Activated effector memory CD4-positive, alpha-beta T cell treated with anti-CD3 and anti-CD28 coated beads, Interleukin-2, amount 50 U/mL, for 16 hours (primary cell): ENCODE measurements at places on chromosomes 7 and 10.

DNA sequence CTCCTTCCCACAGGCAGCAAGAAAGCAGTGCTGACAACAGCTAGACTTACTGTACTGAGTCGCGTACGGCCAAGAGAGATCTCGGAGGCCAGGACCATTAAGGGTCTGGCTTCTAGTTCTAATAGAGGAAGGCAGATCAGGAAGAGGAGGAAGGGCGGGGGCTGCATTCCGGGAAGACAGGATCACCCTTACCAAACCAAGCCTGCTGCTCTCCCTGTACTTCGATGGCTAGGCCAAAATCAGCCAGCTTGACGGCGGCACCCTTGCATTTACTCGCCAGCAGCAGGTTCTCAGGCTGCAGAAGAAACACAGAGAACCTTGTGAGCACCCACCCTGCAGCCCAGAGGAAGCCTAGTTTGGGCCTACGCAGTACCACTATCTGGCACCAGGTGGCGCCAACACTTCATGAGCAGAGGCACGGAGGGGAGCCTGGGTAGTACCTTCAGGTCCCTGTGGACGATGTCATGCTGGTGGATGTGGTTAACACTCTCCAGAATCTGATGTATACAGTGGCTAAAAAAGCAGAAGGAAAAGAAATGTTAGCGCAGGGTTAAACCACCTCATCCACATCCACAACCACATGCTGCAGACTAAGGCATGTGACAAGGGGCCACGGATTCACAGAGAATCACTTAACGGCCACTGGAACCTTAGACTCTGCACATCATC lies 25.4 kb downstream of the CAMK2G start:
- peak; percentile 96 for DNase-seq

GRCh38 chr7:141366091-141366621 lies 185.1 kb upstream of the AGK start:
- no peak for DNase-seq

GRCh38 chr7:123749537-123749857 lies 694 bp upstream of the WASL start:
- DNase-seq: no peak

DNA sequence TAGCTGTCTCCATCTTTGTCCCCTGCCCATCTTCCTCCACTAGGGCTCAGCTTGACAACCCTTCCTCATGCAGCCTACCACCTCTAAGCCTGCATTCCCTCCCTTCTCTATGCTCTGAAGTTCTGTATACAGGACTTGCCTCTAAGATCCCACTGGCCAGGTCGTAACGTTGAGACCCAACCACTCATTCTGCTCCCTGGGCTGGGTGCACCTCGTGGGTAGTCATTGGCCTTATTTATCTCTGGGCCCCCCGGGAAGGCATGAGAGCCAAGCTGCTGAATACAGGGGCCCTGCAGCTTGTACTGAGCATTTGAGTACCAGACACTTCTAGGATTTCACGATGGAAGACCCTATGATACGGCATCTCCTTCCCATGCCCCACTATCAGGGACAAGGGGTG lies 31.2 kb downstream of the MYL10 start:
- DNase-seq: peak; percentile 28

DNA sequence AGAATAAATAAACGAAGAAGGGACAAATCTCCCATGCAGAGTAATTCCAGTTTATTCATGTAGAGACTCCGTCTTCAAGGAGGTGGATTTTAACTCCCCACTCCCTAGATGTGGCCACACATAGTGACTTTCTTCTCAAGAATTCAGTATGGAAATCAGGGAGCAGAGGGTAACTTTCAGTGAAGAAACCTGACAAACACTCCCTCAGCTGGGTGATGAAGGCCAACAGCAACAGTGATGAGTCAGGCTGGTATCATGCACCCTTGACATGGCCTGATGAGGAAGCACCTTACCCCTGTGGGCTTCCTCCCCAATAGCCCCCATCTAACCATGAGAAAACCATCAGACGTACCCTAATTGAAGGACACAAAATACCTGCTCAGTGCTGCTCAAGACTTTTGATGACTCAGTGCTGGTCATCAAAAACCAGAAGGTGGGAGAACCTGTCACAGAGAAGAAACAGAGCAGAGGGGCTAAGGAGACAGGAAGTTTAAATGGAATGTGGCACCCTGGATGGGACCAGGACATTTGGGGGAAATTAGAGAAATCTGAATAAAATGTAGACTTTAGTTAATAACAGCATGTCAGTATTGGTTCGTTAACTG lies 50.6 kb downstream of the ADAMTS14 start:
- DNase-seq: no peak

DNA sequence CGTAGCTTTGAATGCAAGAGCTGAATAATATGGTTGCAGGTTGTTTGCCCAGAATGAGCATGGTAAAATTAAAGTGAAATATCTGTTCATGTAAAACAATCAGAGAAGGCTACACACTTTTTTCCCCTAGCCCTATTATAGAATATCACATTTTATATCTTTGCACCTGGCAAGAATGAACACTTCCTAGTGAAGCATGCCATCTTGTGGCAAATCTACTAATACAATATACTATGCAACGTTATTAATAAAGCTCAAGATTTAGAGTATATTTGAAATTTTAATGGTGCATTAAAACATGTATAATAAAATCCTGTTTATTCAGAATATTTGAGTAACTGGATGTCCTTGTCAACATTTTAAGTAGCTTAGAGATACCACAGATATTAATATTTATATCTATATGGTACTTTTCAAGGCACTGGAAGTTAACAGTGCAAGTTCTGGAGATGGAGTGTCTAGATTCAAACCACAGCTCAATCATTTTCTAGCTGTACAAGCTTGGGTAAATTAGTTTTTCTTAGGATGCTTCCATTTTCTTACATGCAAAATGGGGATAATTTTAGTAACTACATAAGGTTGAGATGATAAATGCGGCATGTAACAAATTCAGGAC lies 643.1 kb upstream of the SEMA3D start:
- no peak for DNase-seq

DNA sequence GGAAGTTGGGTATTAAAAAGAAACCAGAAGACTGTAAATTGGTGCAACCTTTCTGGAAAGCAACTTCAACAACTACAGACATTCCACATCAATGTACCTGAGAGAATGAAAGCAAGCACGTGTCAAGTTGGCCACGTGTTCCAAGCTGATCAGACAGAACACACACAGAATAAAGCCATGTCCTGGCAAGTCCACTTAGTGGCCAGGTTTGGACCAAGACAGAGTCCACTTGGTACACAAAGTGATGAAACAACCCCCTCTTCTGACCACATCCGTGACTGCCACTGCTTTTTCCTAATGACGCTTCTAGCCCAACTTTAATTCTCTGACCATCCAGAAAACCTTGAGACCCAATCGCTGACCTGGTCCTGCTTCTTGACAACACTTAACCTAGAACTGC lies 109.4 kb downstream of the ABLIM1 start:
- DNase-seq: no peak

GRCh38 chr7:82124445-82124844 lies 319.1 kb downstream of the CACNA2D1 start:
- DNase-seq: no peak

GRCh38 chr10:58937423-58937822 lies 239.0 kb upstream of the PHYHIPL start:
- no peak for DNase-seq

- DNase-seq: no peak
Observed at GRCh38 chr10:86830043-86830591, 73.7 kb downstream of the BMPR1A start.

- DNase-seq: no peak
Observed at GRCh38 chr10:132381741-132382140, 15.3 kb upstream of the PWWP2B start.

DNA sequence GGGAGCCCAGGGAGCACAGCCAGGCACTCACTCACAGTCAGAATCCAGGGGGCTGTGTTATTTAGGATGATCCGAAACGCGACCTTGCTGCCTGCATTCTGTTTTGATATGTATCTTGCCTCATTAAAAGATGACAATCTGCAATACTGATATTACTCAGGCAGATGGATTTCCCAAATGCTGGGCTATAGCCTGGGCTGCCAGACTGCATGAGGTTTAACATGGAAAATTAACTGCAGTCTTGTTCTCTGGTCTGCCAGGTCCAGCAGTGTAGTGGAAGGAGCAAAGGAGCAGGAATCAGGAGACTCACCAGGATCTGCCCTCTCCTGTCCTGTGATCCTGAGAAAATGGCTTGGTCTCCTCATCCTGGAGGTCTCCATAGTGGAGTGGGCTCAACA lies 258.1 kb downstream of the PAXIP1 start:
- DNase-seq: no peak

- DNase-seq: no peak
Observed at GRCh38 chr10:85610381-85611092, 756.1 kb downstream of the GRID1 start.

DNA sequence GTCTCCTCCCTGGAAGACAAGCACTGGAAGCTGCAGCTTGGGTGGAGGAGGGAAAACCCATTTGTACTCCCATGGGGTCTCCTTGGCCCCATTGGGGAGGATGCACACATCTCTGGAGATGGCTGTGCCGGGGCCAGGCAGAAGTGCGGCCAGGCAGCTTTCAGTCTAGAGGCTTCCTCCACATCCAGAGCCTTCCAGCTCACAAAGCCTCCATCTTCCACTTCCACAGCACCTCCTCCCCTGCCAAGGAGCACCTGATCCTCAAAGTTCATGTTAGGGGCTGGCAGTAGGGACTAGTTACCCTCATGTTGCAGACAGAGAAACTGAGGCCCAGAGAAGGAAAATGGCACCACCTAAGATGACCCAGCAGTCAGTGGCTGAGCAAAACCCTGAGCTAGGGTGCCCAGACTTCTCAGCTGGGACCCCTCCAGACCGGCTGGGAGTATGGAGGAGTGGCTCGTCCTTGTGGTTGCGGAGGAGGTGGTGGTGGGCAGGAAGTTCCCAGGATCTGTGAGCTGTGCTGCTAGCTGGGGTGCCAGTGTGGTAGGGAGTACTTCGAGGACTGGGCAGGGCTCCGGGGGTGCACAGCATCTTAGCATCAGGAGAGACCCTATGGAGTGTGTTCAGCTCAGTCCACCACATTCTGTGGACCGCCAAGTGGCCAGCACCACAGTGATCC lies 44.2 kb downstream of the ADCYAP1R1 start:
- DNase-seq: peak; percentile 56

GRCh38 chr7:85529831-85530230 lies 343.0 kb upstream of the SEMA3D start:
- no peak for DNase-seq

- DNase-seq: no peak
Observed at GRCh38 chr10:71801361-71801760, 28.0 kb upstream of the VSIR start.

GRCh38 chr7:157654350-157654749 lies 317.5 kb downstream of the DNAJB6 start:
- no peak for DNase-seq

DNA sequence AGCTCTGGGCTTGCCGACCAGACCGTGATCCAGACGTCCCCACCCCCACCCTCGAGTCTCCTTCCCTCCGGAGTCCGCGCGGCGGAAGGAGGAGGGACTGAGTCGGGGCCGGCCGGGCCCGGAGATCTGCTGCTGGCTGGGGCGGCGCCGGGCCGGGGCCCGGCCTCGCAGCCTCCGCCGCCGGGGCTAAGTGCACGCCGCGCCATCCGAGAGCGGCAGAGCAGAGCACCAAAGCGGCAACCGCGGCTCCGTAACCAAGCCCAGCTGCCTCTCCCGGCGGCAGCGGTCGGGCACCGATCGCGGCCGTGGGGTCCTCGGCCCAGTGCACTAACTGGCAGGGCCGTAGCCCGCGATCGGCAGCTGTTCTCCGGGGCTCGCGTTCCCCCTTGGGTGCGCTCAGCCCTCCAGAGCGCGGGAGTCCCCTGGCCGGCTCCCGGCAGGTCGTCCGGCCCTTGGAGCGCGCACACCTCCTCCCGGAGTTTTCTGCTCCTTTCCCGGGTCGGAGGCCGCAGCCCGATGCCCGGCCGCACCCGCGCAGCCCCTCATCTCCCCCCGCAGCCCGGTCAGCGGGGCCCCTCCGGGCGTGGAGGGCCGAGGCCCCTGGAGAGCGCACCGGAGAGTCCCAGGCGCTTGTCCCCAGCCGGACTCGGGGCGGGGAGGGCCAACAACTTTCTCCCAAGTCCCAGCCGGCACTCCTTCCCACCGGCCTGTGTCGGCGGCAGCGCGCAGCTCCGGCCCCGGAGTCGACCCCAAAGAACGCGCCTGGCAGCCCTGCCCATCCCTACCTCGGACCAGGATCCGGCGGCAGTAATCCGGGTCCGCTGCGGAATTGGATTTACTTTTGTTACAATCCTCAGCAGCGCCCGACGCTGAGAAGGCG lies 799 bp downstream of the VAX1 start:
- DNase-seq: no peak

- no peak for DNase-seq
Observed at GRCh38 chr10:110762109-110762848, 109.4 kb upstream of the PDCD4 start.

- DNase-seq: no peak
Observed at GRCh38 chr10:52746169-52746568, 26.4 kb downstream of the MBL2 start.

GRCh38 chr10:6669269-6669859 lies 89.3 kb upstream of the PRKCQ start:
- no peak for DNase-seq

DNA sequence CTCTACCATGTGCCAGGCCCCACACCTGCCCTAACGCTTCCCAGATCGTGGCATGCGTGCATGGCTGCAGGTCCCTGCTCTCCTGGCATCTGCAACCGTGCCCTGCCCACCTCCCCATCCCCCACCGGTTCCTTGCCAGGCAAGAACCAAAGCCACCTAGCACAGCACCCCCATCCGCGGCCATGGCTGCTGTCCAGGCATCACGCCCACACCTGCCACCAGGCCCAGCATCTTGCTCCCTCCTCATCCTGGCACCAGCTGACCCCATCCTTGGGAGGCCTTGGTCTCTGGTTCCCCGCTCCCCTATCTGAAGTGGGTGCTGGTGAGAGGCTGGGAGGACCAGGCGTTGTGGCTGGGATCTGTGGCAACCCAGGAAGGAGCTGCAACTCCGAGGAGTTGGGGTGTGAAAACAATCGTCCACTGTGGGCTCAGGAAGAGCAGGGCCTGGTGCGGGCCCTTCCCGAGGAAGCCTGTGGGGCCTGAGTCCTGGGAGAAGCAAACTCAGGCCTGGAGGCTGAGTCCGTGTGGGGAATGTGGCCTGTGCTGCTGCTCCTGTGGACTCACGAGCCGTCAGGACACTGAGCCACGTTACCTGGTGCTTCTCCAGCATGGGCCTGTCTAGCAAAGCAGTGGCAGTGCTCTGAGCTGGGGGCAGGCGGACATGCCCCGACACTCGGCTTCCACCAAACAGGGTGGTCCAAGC lies 417.1 kb downstream of the DNAJB6 start:
- no peak for DNase-seq

GRCh38 chr10:48482207-48482606 lies 122.7 kb downstream of the ARHGAP22 start:
- no peak for DNase-seq

- DNase-seq: no peak
Observed at GRCh38 chr10:18681366-18681765, 22.1 kb downstream of the ARL5B start.

GRCh38 chr7:7786595-7786994 lies 68.2 kb upstream of the RPA3 start:
- DNase-seq: no peak

GRCh38 chr10:63702092-63702491 lies 180.9 kb downstream of the REEP3 start:
- no peak for DNase-seq

GRCh38 chr10:18689498-18689897 lies 30.3 kb downstream of the ARL5B start:
- no peak for DNase-seq

- DNase-seq: peak; percentile 64
Observed at GRCh38 chr10:12351447-12351846, 2.1 kb downstream of the CAMK1D start.

GRCh38 chr7:131533151-131533559 lies 23.3 kb downstream of the PODXL start:
- DNase-seq: no peak

- DNase-seq: no peak
Observed at GRCh38 chr7:88165697-88166096, 54.1 kb downstream of the SRI start.
